Stimulated activated naive CD8-positive, alpha-beta T cell treated with anti-CD3 and anti-CD28 coated beads, Interleukin-15, Interleukin-2, amounts not matched to agents 100 U/mL and 50 U/mL, for 24 hours (primary cell): ENCODE measurements at places on chromosomes 11 and 22.

- no peak for DNase-seq
These were observed 41.5 kb downstream of the CSTPP1 start for GRCh38 chr11:46978005-46978491.

DNA sequence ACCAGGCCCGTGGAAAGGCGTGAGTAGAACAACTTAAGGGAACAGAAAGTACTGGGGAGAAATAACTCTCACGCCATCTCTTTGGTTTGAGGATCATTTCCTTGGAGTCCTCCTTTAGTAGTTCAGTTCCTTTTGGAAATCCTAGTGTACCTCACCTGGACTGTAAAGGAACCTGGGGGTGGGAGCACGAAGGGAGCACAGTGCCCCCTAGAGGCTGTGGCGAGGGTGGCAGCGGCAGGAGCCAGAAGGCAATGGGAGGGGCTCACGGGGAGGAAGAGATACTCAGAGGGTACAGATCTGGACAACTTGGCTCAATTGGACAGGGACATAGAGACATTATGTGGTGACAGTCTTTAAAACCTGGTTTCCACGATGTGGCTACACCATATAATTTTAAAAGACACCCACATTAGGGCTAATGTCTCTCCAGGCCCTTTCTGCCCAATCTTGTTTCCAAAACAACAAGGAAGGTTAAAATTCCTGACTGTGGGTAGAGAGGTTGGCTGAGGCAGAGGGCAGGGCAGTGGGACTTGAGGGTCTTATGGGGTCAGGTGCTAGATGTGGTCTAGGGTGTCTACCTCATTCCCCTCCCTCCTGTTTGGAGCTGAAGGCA, 87.0 kb downstream of the CSNK2A3 start:
- DNase-seq: peak; percentile 75

GRCh38 chr11:66856496-66857233, at the start of gene LRFN4:
TSS of gene LRFN4 (plus strand) at chr11:66857064. CDS start at chr11:66857745, 681 bp downstream.
- peak; percentile 51 for DNase-seq

- peak; percentile 58 for DNase-seq
These were observed 110.0 kb downstream of the KIAA1671 start for GRCh38 chr22:25062386-25063085.

GRCh38 chr11:35483131-35483820, 42.1 kb downstream of the PAMR1 start:
- DNase-seq: no peak

- no peak for DNase-seq
These were observed 3.5 kb upstream of the TSPO start for GRCh38 chr22:43147821-43148220.

GRCh38 chr11:19258641-19259230, 18.0 kb upstream of the E2F8 start:
- DNase-seq: no peak

DNA sequence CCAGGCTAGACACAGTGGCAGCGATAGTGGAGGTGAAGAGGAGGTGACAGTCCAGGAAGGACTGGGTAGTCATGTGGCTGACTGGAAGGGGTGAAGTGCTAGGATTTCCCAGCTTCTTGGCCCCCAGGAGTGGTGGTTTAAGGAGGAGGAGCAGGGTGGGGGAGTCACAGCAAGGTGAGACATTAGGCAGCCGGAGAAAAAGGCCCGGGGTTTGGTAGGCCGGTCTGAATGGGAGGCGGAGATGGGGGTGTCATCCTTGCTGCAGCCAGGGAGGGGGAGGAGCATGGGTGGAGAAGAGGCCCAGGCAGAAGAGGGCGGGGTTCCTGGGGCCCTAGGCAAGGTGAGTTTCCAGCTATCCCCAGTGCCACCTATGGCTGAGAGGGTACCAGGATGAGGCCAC, 6.1 kb downstream of the SIPA1 start:
- no peak for DNase-seq

DNA sequence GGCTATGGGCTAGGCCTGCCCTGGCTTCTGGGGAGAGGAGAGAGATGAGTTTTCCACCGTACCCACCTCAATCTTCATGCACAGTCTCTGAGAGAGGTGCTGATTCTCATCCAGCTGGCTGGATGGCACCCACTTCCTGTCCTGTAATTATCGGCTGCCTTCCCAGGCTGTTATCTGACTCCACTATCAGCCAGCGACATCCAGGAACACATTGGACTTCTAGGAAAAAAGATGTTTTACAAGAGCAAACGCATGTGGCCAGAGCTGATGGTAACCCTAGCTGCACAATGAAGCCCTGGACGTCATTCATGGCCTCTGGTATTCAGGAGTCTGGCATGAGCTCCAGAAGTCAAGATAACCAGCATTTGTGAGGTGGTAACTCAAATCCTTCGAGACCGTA, 137.4 kb downstream of the EHF start:
- no peak for DNase-seq

DNA sequence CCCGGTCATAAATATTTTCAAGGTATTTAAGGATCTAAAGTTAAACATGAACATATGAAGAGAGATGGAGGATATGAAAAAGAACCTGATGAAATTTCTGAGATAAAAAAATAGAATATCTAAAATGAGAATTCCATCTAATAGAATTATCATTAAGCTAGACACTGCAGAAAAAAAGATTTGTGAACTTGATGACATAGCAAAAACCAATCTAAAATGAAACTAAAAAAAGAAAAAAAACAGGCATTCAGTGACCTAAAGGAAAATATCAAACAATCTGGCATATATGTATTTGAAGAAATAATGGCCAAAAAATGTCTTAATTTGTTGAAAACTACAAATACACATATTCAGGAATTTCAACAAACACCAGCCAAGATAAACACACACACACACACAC, 81.6 kb upstream of the ZC3H12C start:
- no peak for DNase-seq

- no peak for DNase-seq
These were observed 14.1 kb upstream of the B3GNT6 start for GRCh38 chr11:77019976-77020595.

DNA sequence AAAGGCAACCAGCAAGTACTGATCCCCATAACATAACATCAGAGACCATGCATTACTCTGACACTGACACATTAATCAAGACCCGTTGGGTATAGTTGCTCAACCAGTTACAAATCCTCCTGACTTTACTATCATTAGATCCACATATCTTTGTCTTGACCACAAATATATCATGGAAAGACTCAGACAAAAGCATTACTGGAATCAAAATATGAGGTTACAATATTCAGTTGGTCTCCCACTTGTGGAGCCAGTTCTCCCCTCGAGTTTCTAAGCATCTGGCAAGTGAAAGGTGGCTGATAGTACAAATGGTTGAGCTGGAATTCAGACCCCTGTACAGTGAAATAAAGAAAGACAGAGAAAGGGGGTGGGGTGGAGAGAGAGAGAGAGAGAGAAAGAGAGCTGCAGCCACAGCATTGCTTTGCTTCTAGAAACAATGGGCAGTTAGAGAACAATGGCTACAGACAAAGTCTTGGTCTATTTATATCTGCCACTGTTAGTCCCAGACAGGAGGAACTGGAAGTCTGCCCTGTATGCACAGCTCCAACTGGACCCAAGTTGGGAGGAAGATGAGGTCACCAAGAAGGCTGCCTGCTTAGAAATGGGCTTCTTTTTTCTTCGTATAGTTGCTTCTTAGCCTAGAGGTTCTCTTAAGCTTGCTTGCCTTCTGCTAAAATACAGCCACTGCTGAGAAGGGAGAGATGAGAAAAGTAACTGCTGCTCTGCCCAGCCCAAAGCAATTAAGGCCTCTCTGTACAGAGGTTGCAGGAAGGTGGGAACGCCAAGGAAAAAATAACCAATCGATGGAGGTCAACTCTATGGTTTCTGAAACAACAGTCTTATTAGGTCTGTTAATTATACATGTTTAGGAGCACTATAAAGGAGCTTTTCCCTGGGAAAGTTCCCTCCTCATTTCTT, 85.5 kb downstream of the ETS1 start:
- DNase-seq: no peak

DNA sequence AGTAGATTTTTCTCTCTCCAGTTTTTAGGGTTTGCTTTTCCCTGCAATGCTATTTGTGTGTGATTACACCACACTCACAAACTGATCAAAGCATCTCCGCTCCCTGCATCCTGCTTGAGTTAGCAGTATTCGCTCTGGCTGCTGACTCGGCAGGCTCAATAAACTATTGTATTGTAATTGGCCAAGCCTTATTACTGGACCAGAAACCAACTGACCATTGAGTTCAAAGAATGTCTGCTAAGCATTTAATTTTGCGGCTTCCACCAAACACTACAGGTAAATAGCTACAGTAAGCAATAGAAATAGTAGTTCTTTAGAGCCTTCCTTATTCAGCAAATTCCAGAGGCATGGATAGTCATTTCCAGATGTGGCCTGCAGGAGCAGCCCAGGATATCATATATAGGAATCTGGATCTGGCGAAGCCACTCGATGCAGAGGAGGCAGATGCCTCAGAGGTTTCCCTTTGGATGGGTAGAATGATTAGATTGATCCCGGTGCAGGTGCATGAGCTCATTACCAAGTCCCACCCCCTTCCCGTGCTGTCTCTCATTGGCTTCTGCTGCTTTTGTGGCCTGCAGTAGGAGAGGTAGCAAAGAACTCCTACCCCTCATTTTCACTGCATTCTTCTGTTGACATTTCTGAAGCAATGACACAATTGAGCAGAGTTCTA, 77.3 kb downstream of the COMMD9 start:
- DNase-seq: no peak

- no peak for DNase-seq
These were observed 233.4 kb downstream of the ST3GAL4 start for GRCh38 chr11:126588630-126589491.

DNA sequence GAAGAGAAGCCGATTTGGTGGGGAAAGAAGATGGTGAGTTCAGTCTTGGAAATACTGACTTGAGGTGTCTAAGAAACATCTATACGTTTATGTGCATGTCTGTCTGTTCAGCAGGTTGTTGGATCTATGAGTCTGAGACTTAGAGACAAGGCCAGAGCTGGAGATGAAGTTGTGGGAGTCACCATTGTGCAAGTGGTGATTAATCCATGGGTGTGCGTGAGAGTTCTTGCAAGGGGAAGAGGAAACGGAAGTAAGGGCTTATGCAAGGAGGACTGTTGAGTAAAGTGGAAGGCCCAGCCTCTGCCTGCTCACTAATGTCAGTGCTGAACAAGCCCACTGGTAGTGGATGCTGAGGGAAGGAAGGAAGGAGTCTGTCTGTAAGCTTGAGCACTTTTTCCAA, 9.7 kb downstream of the TMEM45B start:
- no peak for DNase-seq

DNA sequence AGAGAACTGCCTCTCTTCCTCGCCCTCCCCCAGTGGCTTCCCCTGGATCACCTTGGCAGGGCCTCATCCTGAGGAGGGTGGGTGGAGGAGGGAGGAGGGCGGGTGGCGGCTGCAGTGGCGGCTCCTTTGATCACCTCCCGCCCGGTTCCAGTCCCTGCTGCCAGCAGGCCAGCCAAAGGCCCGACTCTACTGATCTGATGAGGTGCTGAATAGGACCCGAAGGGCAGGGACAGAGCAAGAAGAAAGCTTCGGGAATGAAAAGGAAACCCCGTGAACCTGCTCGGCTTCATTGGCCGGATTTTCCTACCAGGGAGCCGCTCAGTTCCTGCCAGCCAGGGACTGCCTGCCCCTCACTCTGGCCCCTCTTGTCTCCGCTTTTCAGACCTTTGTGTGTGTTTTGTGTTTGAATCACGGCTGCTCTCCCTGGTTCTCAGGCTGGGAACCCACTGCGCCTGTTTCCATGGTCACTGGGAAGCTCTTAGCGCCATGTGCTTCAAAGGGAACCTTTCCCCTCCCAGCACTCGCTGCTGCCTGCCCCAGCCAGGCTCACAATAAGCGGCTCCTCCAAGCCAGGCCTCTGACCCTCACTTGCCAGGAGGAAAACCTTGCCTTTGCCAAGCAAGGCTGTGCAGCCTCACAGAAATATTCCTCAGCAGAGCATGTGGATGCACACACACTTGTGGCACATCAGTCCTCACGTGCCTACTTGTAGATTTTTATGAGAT, 56.8 kb downstream of the C22orf31 start:
- DNase-seq: no peak

DNA sequence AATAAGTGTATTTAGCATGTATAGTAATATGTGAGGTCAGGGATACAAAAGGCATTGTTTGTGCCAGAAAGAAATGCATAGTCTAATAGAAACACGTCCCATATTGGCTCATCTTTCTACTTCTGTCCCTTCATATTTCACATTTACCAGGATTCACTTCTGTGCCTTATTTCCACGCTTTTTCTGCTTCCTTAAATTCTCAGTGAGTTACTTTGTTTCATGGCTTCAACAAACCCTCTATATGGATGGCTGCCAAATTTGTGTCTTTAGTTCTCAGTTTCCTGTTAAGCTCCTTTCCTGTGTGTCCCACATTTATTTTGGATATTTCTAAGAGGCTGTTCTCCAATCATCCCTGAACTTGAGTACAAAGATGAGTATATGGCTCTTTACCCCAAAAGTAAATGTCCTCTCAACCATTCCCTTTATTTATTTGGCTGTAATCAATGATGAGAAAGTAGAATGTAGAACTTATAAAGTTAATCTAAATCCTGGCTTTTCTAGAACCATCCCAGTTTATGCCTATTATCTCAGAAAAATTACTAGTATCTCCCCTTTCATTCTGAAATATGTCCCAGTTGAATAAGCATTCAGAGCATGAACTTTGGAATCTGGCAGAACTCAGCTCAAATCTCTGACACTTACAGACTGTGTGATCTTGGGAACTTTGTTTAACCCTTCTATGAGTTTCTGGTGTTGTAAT, 23.5 kb downstream of the OR8B12 start:
- no peak for DNase-seq
